Progenitor cell of endocrine pancreas (in vitro differentiated cells): ENCODE measurements at places on chromosomes 1 and 21.
A peak's percentile ranks its signal among the peaks of the same experiment; 100 is the strongest.

- DNase-seq: no peak
These were observed 13.1 kb upstream of the PARS2 start for GRCh38 chr1:54777431-54777830.

GRCh38 chr1:80962564-80962963, 838.2 kb upstream of the ADGRL2 start:
- DNase-seq: no peak

DNA sequence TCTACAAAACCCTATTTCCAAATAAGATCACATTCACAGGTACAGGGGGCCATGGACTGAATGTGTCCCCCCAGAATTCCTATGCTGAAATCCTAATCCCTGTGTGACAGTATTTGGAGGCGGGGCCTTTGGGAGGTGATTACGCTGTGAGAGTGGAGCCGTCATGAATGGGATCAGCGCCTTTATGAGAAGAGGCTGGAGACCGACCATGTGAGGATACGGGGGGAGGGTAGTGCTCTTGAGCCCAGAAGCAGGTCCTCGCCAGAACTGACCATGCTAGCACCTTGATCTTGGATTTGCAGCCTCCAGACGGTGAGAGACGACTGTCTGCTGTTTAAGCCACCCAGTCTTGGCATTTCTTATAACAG, 23.8 kb upstream of the KIF26B start:
- DNase-seq: no peak

DNA sequence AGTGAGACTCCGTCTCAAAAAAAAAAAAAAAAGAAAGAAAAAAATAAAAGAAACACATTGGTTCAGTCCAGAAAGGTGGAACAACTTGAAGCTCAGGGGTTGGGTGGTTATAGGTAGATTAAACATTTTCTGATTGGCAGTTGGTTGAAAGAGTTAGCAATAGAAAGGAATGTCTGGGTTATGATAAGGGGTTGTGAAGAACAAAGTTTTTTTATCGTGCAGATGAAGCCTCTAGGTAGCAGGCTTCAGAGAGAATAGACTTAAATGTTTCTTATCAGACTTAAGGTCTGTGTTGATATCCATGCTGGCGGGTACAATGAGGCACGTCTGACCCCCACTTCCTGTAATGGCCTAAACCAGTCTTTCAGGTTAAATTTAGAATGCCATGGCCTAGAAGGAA, 45.0 kb upstream of the PDE9A start:
- no peak for DNase-seq

- no peak for DNase-seq
These were observed 120.9 kb downstream of the SYT2 start for GRCh38 chr1:202589190-202589930.

- DNase-seq: no peak
These were observed 71.9 kb downstream of the NAV1 start for GRCh38 chr1:201610858-201611257.

DNA sequence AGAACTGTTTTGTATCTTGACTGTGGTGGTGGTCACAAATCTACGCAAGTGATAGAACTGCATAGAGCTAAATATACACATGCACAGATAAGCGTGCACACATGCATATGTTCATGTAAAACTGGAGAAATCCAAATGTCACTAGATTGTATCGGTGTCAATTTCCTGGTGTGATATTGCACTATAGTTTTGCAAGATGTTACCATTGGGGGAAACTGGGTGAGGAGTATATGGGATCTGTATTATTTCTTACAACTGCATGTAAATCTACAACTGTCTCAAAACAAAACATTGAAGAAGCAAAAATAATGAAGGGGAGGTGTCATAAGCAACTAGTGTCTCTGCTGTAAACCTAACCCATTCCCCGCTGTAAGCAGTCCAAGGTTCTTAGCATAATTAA, 30.2 kb downstream of the FAM163A start:
- no peak for DNase-seq

- no peak for DNase-seq
These were observed 39.6 kb upstream of the LBR start for GRCh38 chr1:225467193-225468020.

DNA sequence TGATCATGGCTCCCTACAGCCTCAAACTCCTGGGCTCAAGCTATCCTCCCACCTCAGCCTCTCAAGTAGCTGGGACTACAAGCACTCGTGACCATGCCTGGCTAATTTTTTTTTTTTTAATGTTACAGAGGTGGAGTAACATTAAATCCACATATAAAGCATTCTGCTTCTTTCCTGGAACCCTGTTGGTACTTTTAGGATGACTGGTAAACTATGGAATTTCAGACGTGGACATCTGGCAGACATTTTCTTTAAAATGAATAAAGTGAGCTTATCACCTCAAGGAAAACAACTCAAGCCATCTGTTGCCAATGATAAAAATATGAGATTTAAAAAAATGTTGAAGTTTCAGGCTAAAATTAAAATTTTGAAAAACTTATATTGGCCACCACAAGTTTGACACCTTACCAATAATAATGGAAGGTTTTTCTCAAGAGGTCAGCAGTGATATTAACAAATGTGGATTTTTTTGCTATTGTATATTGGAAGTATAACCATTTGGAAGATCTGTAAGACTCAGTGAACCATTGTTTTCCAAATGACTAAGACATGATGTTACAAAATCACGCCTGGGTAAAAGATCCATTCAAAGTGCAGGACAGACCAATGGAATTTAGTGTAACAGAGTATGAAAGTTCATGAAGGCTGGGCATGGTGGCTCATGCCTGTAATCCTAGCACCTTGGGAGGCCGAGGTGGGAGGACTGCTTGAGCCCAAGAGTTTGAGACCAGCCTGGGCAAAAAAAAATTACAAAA, 52.7 kb upstream of the EIF4G3 start:
- DNase-seq: no peak

- peak; percentile 17 for DNase-seq
These were observed 26.1 kb downstream of the CACNA1S start for GRCh38 chr1:201085902-201086735.

- no peak for DNase-seq
These were observed 7.5 kb upstream of the MOV10 start for GRCh38 chr1:112666946-112667345.

- DNase-seq: no peak
These were observed 881 bp downstream of the USP25 start for GRCh38 chr21:15730484-15731242.

DNA sequence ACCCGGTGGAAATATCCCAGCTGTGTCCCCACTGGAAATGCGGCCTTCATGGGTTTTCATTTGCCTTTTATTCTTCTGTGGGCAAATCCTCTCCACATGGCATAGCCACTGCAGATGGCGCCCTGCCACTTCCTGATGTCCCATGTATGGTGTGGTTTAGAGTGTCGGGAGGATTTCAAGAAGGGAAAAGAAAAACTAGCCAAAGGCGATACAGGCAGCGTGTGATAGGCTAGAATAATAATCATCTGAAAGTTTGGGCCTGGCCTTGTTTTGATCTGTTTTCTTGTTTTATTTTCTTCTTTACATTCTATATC, 123.6 kb downstream of the PEX14 start:
- no peak for DNase-seq

DNA sequence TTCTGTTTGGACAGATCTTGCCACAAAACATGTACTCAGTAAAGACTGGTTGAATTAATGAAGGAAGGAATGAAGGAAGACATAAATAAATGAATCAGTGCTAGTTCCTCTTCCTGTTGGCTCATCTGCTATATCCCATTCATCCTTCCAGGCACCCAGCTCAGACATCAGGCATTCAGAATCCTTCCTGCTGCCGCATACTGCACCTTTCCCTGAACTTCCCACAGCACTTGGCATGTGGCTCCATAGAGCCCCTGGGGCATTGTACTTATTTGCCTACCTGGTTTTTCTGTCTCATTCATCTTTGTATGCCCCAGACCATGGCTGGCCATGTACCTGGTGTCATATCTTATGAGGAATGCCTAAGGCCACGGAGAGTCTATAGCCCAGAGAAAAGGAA, 34.4 kb upstream of the ZNF648 start:
- DNase-seq: no peak

DNA sequence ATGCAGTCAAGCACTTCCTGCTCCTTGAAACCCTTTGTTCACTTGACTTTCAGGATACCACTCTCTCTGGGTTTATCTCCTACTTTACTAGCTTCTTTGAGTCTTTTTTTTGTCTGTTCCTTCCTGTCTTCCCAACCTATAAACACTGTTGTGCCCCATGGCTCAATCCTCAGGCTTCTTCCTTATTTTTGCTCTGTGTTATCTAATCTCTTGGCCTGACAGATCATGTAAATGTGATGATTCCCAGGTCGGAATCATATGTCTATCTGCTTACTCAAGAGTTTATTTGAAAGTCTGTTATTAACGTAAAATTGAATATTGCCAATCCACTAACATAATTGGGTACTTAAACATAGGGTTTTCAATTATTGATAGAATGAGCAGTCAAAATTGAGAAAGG, 171.7 kb upstream of the ST6GALNAC5 start:
- DNase-seq: no peak

- no peak for DNase-seq
These were observed 2.8 kb upstream of the CAPN9 start for GRCh38 chr1:230744382-230744781.

- no peak for DNase-seq
These were observed 93.4 kb downstream of the BCAR3 start for GRCh38 chr1:93588206-93588605.

GRCh38 chr1:85148524-85149250, 52.1 kb downstream of the SYDE2 start:
- no peak for DNase-seq

DNA sequence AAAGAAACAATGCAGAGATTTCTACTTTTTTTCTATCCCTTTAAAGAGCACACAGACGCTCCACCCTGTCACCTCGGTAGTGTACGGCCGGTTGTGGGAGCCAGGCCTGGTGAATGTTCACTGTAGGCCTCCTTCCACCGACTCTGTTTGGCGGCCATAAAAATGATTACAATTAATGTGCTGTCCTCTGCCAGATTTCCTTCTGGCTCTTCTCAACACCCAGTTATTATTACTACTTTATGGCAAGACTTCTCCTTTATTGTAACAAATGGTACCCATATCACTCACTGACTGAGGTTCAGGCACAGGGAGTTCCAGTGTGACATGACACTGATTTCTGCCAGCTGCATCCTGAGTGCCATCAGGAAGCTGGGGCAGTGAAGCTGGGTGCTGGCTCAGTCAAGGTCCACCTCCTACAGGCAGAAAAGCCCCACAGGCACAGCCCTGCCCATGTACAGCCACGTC, 37.4 kb downstream of the GPR161 start:
- DNase-seq: no peak

- DNase-seq: no peak
These were observed 24.3 kb upstream of the APP start for GRCh38 chr21:26194811-26195251.

- no peak for DNase-seq
These were observed 62.8 kb downstream of the SAMSN1 start for GRCh38 chr21:14483296-14483695.

GRCh38 chr1:241139047-241139446, 218.0 kb downstream of the RGS7 start:
- DNase-seq: no peak

GRCh38 chr1:68551459-68551858, 54.6 kb upstream of the DEPDC1 start:
- DNase-seq: no peak

DNA sequence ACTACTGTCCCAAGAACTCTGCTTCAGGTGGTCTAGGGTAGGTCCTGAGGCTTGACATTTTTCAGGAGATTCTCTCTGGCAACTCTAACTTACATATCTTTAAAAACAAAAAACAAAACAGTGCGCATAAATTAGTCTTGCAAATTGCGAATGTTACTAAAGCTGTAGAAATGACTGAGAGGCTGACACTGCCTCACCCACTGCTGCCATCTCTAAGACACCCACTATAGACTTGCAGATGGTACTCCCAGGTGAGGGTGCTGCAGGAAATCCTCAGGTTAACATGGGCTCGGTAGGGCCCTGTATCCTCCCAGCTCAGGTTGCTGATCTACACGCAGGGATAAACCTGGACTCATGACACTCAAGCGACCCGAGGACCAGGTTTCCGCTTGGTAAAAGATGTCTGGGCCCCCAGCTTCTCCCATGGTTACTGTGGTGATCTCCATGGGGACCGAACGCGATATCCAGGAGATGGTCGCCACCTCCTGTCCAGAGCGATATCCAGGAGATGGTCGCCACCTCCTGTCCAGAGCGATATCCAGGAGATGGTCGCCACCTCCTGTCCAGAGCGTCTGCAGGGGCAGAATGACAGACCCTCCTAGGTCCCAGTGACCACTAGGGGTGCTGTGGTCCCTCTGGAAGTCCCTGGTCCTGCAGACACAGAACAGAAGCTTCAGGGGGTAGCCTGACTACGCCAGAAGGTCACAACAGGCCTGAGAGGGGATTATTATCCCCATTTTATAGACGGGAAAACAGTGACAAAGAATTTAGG, 16.2 kb upstream of the LY9 start:
- no peak for DNase-seq

- DNase-seq: no peak
These were observed 13.2 kb downstream of the KIF17 start for GRCh38 chr1:20704390-20705202.

- DNase-seq: no peak
These were observed 276.6 kb upstream of the FMN2 start for GRCh38 chr1:239815074-239815473.

DNA sequence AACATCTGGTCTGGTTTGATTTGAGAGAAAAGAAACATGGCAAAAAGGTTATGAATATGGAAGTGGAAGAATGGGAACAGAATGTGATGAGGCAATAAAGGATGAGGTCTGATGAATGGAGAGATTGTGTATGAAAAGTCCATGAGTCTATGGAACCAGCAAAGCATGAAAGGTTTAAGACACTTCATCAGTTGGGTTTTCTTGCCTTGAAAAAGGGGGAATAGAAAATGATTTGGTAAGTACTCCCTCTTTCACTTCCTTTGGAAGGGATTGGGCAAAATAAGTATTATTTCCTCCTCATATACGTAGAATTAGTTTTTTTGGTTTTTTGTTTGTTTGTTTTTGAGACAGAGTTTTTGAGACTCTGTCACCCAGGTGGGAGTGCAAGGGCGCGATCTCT, 155.8 kb downstream of the TRIM33 start:
- no peak for DNase-seq

- DNase-seq: peak; percentile 32
These were observed 52.4 kb upstream of the H6PD start for GRCh38 chr1:9181990-9182783.

DNA sequence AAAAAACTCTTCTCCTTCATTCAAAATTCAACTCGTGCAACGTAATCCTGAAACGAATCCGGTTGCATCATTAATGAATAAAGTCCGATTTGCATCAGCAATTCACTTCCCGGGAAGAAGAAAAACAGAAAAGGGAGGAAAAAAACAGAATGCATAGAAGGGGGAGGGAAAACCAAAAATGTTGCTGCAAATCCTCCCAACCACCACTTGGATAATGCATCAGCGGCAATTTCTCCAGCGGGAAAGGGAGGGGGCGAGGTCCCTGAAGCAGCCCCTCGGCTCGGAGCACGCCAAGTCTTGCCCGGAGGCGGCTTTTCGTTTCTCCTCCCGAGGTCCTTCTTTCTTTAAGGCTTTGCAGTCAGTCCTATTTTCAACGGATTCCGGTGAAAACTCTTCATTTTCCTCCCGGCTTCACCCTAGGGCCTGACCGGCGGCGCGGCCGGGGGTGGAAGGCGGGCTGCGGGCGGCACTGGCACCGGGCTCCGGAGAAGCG, 723 bp downstream of the CDC42BPA start:
- peak; percentile 45 for DNase-seq

GRCh38 chr1:212710566-212710965, 10.9 kb upstream of the BATF3 start:
- no peak for DNase-seq
